ENCODE measurements at places on chromosomes 7 and 10.

GRCh38 chr7:95811846-95812445 lies 39.6 kb downstream of the DYNC1I1 start:
- DNase-seq, result no peak

DNA sequence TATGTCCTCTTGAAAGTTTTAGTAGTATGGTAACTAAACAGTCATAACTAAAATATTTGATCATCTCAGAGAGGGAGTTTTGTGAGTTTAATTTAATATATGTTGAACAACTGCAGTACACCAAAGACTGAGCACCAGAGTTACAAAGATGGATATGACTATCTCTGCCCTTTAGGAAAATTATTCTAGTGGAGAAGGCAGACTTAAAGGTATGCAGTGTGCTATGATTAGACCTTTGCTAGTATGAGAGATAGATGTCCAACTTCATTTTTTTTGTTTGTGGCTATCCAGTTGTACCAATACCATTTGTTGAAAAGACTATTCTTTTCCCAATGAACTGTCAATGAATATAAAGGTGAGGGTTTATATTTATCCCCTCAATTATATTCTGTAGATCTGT lies 33.4 kb downstream of the AKAP9 start:
- no peak for DNase-seq

DNA sequence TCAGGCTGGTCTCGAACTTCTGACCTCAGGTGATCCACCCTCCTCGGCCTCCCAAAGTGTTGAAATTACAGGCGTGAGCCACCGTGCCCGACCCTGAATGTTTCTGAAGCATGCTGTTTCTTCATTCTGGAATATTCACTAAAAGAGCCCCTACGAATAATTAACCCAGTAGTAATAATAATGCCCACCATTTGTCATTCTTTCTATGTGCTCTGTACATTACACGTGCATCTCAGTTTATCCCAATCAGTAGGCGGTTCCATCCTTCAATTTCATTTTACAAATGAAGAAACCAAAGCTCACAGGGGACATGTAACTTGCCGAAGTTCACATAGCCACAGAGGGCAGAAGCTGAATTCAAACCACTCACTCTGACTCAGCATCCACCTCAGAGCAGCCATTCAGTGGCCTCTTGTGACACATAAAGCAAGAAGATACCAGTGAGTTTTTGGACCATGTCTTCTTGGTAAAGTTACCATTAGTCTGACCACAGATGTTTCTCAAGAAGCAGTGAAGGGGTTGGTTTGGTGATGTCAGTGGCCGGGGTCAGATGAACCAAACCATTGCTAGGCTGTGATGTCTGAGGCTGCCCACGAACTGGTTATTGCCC lies 71.9 kb upstream of the DUSP5 start:
- no peak for DNase-seq

DNA sequence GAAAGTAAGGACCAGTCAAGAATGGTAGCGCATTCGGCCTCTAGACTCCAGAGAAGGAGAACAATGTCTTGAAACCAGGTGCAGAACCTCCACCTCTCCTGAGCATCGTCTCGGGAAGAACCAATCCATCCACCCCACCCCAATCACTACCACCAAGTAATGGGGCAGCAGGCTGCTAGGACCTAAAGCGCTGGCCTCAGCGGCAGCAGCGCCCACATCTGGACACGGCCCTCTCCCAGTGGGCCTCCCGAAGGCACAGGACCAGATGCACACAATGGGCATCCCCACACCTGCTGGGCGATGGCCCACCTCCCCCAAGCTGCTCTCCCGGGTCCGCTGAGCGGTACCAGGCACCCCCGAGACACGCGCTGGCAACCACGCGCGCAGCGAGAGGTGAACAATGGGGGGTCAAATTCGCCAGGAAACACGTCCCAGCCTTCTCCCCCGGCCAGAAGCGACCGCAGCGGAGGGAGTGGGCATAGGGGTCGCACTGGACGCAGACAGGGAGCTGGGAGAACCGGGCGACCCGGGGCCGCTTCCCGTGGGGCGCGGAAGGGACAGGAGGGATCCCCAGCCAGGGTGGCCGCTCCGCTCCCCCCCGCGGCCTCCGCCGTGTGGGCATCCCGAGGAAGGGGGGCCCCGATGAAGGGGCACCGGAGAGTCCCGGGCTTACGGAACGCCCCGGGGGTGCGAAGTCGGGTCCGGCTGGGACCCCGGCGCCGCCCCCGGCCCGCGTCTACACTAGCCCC lies 506 bp downstream of the CTTNBP2 start:
- peak; percentile 37 for DNase-seq

GRCh38 chr7:118082506-118082905 lies 101.5 kb upstream of the LSM8 start:
- no peak for DNase-seq

DNA sequence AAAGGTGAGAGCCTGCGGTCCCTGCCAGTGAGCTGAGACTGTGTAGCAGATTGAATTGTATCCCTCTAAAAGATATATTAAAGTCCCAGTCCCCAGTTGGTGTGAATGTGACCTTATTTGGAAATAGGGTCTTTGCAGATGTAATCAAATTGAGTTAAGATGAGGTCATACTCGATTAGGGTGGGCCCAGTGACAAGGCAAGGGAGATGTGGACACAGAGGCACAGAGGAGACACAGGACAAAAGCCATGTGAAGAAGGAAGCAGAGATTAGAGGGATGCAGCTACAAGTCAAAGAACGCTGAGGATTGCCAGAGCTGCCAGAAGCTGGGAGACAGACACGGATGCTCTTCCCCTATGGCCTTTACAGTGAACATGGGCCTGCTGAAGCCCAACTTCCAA lies 104.3 kb downstream of the CLEC2L start:
- DNase-seq, result no peak

DNA sequence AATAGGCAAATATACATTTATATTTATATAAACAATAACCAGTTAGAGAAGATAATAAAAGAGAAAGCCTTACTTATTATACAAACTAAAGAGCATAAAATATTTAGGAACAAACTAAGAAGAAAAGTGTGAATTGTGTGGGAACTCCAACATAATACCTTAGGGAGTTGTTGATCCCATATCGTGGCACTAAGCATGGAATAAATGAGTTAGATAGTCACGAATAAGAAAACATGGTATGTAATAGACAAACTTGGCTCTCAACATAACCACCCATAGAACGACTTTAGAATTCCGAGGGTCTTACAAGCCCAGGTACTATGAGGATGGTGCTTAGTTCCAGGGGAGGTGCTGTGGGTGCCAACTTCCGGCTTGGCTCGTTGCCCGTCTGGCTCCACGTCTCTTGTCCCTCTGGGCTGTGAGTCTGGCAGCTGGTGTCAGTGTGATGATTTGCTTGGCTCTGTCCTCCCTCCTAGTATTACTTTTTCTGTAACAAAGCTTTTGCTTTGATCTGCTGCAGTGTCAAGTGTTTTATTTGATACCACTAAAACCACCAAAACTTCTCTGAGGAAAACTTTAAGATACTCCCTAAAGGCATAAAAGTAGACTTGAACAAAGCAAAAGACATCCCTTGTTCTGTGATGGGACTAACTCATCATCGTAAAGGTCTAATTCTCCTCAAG lies 9.5 kb upstream of the RBM20 start:
- no peak for DNase-seq

DNA sequence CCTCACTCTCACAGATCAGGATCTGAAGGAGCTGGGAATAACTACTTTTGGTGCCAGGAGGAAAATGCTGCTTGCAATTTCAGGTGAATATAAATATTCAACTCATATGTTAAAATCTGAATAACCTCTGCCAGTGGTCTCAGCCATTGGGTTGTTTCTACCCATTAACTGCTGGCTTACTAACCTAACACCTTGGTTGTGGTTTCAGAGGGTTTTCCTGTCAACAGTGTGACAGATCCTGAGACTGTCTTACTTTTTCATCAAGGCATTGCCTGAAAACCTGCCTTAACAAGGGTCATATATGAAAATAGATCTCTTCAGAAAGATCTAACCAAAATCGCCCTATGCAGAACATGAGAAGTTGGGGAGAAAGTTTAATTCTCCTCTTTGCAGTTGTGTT lies 307.7 kb downstream of the BICC1 start:
- DNase-seq, result no peak

- no peak for DNase-seq
Observed at GRCh38 chr7:34879871-34880270, 157.4 kb downstream of the DPY19L1 start.

DNA sequence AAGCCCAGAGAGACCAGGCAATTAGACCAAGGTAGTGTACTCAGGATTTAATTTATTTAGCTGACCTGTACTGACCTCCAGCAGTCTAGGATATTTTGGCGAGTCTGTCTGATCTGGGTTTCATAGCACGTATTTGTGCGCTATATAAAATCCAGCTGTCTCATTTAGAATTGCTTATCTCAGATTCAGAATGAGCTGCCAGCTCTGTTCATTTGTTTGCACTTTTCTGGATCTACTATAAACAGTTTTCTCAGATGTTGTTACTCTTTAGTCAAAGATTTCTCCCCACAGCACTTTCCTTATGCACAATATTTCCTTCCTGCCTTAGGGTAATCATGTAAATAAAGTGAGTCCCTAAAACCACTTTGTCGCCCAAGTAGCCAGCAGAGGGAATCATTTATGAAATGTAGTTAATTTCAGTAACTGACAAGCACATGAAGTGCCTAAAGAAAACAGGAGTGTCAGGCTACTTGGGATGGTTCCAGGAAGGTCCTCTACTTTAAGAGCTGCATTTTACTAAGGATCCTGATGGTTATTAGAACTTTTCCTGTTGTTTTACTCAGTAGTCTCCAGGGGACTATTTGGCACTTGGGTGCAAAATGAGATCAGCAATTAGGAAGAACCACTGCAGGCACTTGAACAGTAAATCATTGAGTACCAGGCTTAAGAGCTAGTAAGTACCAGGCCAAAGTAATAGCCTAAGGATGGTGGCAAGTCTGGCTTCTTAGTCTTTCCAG lies 226.4 kb downstream of the TWIST1 start:
- no peak for DNase-seq

- DNase-seq, result no peak
Observed at GRCh38 chr10:65628493-65629139, 1297.2 kb upstream of the LRRTM3 start.

GRCh38 chr10:69088471-69088769 lies 517 bp downstream of the SRGN start:
- DNase-seq, result no peak

DNA sequence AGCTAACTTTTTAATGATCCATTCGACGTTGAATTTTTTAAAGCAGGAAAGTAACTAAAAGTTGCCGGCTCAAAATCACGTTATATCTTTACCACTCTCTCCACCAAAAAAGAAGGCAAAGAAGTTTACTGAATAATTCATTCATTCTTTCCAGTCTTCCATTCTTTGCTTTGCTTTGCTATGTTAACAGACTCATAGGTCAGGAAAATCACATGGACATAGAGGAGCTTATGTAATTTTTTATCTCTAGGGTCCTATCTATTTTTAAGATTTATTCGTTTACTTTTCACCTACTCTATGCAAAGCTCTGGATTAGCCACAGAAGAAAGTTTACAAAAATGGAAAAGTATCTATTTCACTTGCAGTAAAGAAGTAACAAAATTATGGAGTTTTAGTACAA lies 52.6 kb downstream of the MRC1 start:
- no peak for DNase-seq

- DNase-seq, result peak; percentile 9
Observed at GRCh38 chr7:149855361-149856305, 17.5 kb downstream of the ZNF862 start.

DNA sequence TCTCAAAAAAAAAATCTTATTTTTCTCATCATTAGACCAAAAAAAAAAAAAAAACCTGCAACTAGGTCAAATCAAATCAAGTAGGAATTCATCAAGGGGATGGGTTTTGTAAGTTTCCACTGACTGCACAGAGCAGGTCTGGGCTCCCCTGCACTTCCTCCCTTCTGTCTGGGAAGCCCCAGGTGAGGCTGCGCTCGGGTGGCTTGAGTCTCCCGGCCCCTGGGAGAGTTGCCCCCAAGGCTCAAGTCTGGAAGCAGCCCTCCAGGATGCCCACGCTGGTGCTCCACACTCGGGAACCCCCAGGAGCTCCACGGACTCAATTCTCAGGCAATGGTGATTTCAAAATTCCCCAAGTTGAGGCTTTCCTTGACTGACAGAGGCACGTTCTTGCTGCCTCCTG lies 41.7 kb upstream of the RBM33 start:
- no peak for DNase-seq

- no peak for DNase-seq
Observed at GRCh38 chr7:149616898-149617297, 119.3 kb upstream of the ZNF746 start.

- no peak for DNase-seq
Observed at GRCh38 chr7:138542183-138542582, 82.1 kb downstream of the TRIM24 start.

GRCh38 chr7:112462236-112462635 lies 12.0 kb downstream of the IFRD1 start:
- DNase-seq, result no peak

- no peak for DNase-seq
Observed at GRCh38 chr7:8491544-8492489, 58.4 kb downstream of the NXPH1 start.

DNA sequence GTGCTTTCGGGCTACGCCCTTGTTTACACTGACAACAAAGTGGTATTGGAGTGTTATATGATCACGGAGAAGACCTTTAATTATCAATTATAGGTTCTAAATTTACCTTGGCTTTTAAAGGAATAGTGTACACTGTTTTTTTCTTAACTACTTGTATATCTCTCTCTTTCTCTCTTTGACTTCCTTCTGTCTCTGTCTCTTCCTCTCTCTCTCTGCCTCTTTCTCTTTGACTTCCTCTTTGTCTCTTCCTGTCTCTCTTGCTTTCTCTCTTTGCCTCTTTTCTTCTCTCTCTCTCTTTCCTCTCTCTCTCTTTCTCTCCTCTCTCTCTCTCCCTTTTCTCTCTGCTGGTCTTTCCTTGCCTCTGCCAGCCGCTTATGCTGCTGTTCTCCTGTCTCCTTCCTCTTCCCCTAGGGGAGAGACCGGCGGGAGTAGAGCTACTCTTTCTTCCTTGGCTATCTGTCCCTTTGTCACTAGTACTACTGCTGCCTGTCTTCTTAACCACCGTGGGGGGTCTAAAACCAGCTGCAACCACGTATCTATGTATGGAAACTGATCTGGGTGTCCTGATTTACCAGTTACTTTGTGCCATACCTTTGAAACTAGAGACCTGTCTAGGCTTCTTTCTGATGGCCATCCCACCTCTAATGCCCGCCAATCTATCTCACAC lies 36.9 kb upstream of the GSDME start:
- no peak for DNase-seq

- no peak for DNase-seq
Observed at GRCh38 chr10:103445767-103446567, 6.2 kb downstream of the CALHM2 start.

DNA sequence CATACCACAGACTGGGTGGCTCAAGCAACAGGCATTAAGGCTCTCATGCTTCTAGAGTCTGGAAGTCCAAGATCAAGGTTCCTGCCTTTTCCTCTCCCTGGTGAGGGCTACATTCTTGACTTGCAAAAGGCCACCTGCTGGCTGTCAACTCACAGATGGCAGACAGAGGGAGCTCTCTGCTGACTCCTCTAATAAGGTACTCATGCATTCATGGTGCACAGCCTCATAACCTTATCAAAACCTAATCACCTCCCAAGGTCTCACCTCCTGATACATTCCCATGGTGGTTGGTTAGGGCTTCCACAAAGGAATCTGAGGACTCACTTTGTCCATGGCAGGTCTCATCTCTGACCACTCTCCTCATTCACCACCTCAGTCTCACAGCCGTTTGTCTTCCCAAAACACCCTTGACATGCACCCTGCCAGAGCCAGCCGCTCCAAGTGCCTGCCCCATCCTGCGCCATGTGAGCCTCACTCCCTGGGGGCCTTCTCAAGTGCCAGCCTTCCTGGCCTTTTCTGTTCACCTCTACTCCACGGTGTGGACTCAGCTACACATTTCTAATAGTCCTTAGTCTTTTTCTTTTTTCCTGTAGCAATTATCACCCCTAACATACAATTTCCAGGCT lies 400.3 kb upstream of the ADARB2 start:
- DNase-seq, result no peak

- peak; percentile 73 for DNase-seq
Observed at GRCh38 chr10:64191286-64191685, 670.1 kb downstream of the REEP3 start.

Measured in NCI-H1930 (cell line).